Fibroblast of skin of left quadriceps (primary cell): ENCODE measurements at places on chromosomes 12 and 14.

GRCh38 chr12:92469837-92470236, 233.0 kb upstream of the PLEKHG7 start:
- DNase-seq: no peak

DNA sequence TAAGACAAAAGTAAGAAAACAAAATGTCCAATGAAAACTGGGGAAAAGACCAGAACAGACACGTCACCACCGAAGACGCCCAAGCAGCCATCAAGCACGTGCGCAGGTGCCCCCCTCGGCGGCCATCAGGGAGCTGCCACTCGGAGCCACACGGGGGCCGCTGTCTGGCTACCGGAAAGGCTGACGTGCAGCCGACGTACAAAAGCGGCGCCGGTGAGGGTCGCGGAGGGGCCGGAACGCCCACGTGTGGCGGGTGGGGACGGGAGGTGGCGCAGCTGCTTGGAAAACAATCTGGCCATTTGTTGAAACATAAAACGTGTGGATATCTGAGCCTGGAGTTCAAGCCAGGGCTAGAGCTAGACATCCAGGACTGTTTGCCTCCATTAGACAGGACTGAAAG, 60.7 kb downstream of the GALNT9 start:
- DNase-seq: no peak

DNA sequence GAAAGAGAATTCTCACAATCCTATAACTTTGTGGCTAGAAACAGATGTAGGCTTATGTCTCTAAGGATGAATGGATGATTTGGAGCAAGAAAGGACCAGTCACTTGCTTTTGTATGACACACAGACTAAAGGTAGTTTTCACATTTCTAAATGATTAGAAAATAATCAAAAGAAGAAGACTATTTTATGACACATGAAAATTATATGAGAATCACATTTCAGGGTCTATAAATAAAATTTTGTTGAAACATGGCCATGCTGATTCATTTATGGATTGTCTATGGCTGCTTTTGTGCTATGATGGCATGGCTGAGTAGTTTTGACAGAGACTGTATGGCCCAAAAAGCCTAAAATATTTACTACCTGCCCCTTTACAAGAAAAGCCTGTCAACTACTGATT, 49.4 kb upstream of the FRMD6 start:
- DNase-seq: no peak

DNA sequence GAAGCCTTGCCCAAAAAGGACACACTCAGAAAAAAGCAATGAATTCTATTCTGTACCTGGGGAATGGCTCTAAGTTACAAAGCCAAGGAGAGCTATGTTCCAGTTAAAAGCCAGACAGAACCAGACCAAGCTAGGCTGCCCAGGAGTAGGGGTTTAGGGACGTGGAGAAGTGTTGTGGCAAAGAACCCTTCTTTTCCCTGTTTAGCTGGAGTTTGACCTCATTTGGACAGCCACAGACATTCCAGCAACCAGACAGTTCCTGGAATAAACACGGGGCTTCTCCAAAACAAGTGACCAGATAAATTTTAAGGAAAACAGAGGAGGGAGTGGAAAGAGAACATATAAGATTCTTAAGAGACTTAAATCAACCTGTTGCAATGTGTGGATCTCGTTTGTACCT, 62.3 kb downstream of the GCH1 start:
- no peak for DNase-seq

DNA sequence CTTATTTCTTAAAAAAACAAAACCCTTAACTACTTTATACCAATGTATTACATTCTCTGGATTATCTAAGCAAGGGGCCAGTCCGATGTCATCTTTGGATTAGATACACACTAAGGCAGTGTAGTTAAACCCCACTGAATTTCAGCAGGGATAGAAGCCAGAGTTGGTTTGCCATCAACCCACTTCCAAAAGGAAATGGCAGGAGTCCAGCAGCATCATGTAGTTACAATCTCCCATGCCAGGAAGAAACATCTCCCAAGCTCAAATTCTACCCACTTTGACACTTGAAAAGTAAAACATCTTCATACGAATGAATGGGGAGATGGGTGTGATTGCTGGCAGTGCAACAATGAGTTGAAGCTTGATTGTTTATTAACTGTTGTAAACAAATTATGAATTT, 203.5 kb upstream of the PLXNC1 start:
- no peak for DNase-seq

GRCh38 chr14:39843881-39844280, 411.6 kb upstream of the FBXO33 start:
- no peak for DNase-seq

DNA sequence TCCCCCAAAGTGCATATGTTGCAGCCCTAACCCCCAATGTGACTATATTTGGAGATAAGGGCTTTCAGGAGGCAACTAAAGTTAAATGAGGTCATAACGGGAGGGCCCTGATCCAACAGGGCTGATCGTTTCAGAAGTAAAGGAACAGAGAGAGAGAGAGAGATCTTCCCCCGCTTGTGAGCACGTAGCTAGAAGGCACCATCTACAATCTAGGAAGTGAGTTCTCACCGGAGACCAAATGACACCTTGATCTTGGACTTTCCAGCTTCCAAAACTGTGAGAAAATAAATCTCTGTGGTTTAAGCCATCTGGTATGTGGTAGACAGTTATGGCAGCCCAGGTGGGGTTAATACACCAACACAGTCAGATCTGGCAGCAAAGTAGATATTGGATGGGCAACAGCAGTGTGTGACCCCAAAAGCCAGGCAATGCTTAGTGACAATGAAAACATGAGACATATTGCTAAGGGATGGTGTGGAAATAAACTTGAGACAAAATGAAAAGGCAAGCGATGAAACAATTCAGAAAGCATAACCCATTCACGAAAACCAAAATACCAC, 147.2 kb upstream of the GSC start:
- DNase-seq: no peak

- no peak for DNase-seq
Measured at GRCh38 chr14:67806246-67806645, 10.1 kb downstream of the ZFYVE26 start.

DNA sequence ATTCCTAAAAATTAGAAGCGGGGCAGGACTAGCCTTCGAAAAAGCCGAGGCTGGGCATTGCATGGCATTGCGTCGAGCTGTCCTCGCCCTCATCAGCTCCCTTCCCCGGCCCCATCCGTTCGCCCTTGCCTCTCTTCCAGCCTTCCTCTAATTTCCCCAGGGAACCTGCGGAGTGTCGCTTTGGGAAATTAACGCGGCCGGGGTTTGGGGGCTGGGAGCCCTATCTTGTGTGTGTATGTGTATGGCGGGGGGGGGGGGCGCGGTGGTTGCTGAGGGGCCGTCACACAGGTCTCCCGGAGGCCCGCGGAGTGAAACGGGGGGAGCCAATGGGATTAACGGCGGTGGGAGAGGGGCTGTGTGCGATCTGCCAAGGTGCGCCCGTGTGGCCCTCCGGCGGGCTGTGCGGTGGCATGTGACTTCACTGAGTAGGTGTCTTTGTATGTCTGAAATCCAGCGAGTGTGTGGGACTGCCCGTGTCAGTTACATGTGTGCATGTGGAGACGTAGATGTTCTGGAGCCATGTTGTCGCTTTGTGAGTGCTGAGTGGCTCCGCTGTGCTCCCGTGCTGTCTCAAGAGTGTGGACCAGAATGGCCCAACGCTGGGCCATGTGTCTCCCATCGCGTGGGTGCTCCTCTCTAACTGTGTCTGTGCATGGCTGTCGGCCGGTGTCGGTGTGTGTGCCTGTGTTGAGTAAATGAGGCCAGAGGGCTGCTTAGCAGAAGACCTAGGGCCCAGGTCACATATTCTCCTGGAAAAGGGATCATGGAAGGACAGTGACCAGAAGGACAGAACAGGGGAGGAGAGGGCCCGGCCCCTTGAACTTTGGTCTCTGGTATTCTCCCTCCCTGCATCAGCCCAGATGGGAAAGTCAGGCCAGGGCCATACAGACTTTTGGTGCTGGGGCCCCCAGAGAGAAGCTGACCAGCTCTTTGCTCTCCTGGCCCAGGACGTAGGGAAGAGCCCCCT, 1.5 kb downstream of the PTMS start:
- no peak for DNase-seq

GRCh38 chr12:108190529-108190928, 61.4 kb downstream of the WSCD2 start:
- no peak for DNase-seq

GRCh38 chr14:87430214-87430613, 562.8 kb downstream of the GALC start:
- DNase-seq: no peak

DNA sequence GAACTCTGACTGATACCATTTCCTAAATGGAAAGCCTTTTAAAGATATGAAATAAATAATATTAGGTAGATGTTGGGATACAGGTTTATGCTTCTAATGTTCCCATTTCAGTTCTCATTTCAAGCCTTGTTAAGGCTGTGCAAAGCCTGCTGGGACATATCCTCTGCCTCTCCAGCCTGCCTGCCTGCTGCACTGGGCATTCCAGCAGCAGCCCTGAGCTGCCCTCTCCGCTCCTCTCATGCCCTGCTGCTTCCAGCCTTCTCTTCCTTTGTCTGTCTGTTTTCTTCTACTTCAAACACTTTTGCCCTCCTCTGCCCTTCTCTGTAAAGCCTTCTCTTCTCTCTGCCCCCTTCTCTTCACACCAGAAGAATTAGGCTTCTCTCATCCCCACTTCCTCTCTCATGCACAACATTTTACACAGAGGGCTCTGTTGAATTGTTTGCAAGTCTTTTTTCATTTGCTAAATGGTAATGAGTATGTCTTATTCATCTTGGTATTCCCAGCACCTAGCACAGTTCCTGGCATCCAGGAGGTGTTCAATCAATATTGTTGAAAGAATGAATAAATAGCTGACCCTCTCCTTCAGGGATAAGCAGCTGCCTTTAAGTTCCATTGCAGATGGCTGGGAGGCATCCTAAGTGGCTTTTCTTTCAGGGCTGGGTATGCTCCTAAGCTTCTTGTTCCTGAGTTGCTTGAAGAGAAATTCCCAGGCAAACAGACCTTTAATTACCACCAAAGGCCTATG, 292.3 kb downstream of the TMEM117 start:
- no peak for DNase-seq

DNA sequence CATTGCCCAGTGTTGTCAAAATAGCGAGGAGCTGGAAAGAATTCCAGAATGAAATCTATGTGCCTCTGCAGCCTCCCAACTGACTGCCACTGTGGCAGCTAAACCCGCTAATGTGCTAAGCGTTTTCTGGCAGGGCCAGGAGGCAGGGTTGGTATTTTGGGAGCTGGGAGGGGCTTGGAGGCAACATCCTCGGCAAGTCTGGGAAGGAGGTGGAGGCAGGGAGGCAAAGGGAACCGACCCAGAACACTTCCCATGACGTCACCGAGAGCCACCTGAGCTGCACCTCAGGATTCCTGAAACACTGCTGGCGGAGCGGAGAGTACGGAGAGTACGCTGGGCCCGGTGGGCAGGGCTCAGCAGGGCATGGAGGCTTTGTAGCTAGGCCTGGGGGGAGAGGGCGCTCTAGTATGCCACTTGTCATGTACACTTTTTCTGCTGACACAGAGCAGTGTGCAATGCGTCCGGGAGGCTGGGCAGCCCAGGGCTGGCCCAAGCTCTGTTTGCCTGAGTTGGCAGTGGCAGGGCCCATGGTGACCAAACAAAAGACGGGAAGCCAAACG, 81.5 kb downstream of the DPF3 start:
- DNase-seq: no peak

GRCh38 chr12:5015711-5016492, 27.8 kb upstream of the KCNA5 start:
- no peak for DNase-seq

- DNase-seq: no peak
Measured at GRCh38 chr12:69657376-69658137, 41.5 kb downstream of the BEST3 start.

DNA sequence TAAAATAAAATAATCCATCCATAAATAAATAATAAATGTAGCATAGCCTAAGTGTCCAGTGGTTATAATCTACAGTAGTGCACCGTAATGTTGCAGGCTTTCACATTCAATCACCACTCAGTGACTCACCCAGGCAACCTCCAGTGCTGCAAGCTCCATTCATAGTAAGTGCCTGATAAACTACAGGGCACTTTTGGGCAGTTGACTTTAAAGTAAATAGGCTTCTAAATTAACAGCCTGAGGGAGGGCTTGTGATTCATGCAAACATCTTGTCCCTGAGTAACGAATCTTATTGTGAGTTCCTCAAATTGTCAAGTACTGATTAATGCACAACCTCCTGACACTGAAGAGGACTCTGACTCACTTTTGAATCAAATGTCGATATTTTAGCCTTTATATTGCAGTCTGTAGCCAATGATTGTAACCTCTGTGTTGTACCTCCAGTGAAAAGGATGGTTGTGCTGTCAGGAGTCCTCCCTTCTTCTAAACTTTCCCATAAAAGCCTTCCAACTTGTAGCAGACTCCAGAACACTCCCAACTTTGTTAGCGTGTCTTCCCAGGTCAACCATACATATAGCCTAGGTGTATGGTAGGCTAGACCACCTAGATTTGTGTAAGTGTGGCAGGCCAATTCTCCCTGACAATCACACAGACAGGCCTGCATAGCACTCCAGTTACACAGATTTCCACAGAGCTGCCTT, 55.0 kb upstream of the BICD1 start:
- DNase-seq: no peak

DNA sequence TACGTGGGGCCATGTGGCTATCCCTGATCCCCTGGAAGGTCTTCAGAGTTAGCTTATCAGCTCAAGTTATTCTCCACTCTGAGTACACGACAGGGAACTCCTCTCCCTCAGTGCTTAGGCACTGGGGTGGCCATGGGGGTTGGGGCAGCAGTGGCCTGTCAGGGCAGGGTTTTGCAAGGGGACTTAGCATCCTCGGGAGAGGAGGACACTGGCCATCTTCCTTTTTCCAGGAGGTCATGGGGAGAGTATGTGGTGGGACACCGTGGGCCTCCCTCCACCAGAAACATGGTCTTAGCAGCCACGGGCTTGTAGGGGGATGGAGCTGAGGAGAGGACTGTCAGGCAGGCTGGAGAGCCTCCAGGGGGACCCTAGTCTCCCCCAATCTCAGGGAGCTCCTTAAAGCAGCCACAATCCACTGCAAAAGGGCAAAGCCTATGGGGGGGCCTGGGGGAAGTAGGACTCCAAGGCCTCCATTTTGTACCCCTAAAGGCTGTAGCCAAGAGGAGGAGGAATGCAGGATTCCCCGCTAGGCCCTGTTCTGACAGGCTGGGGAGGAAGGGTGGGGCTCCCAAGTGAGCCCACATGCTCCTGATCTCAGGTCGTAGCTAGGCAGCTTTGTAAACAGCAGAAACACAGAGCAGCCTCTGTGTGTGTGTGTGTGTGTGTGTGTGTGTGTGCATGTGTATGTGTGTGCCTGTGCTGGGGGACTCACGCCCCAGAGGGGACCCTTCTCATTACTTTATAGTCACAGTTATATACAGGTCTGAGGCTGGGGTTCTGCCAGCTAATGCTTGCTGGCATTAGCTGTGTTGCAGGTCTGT, 36.6 kb downstream of the KRT80 start:
- DNase-seq: no peak
